Testis (tissue), 5 donors: ENCODE measurements at places on chromosomes 1 and 21. TPM values are rescaled to one million over a fixed set of nuclear protein-coding genes. Genes with fewer than 3 reads are reported as not detected.
A peak's percentile ranks its signal among the peaks of the same experiment; 100 is the strongest.

Gene EDN2
- polyA plus RNA-seq: not detected

Gene ARID1A
- polyA plus RNA-seq: 53.7 TPM

Gene MTFR1L
- 253 TPM for polyA plus RNA-seq

Gene SLAMF6
- polyA plus RNA-seq: 2.3 TPM

Gene SPRR2G
- polyA plus RNA-seq: 1.9 TPM

Gene SLC9C2
- polyA plus RNA-seq: 17.1 TPM

Gene TFF3
- 11.5 TPM for polyA plus RNA-seq

Gene S100PBP
- 99.7 TPM for polyA plus RNA-seq

Gene C1orf198
- polyA plus RNA-seq: 20.2 TPM

- no peak overlapping the region for H3K27ac ChIP-seq
- H3K36me3 ChIP-seq: no peaks in the 10 kb centered on the region
- no peak for DNase-seq
- no peak overlapping the region for H3K4me3 ChIP-seq
- no peaks in the 10 kb centered on the region for H3K27me3 ChIP-seq
Observed at GRCh38 chr1:63635681-63636080, 42.5 kb downstream of the PGM1 start.

GRCh38 chr1:29279951-29280391 is 43.6 kb downstream of the PTPRU start:
- no peak overlapping the region for H3K27ac ChIP-seq
- H3K4me3 ChIP-seq: no peak overlapping the region
- H3K27me3 ChIP-seq: no peaks in the 10 kb centered on the region
- no peaks in the 10 kb centered on the region for H3K36me3 ChIP-seq
- DNase-seq: no peak
- H3K4me1 ChIP-seq: peaks cover under 1% of the 10 kb centered on the region

DNA sequence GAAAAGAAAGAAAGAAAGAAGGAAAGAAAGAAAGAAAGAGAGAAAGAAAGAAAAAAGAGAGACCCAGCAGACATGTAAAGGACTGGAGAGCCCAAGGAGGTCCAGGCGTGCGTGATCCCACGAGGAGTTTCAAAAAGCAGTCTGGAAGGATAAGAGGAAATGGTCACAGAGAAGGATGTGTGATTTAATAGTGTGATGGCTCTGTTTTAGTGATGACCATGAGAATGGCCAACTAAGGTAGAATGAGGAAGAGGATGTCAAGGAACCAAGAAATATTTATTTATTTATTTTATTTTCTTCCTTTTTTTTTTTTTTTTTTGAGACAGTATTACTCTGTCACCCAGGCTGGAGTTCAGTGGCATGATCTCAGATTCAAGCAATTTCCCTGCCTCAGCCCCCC is 25.5 kb downstream of the PTGS2 start:
- no peaks in the 10 kb centered on the region for H3K4me1 ChIP-seq
- H3K27ac ChIP-seq: no peak overlapping the region
- no peak overlapping the region for H3K4me3 ChIP-seq
- no peak for DNase-seq
- H3K36me3 ChIP-seq: no peaks in the 10 kb centered on the region
- no peaks in the 10 kb centered on the region for H3K27me3 ChIP-seq

GRCh38 chr1:38605063-38605462 is 254.5 kb downstream of the RRAGC start:
- H3K4me1 ChIP-seq: no peaks in the 10 kb centered on the region
- H3K36me3 ChIP-seq: no peaks in the 10 kb centered on the region
- H3K27me3 ChIP-seq: no peaks in the 10 kb centered on the region
- no peak for DNase-seq
- no peak overlapping the region for H3K4me3 ChIP-seq
- H3K27ac ChIP-seq: no peak overlapping the region

DNA sequence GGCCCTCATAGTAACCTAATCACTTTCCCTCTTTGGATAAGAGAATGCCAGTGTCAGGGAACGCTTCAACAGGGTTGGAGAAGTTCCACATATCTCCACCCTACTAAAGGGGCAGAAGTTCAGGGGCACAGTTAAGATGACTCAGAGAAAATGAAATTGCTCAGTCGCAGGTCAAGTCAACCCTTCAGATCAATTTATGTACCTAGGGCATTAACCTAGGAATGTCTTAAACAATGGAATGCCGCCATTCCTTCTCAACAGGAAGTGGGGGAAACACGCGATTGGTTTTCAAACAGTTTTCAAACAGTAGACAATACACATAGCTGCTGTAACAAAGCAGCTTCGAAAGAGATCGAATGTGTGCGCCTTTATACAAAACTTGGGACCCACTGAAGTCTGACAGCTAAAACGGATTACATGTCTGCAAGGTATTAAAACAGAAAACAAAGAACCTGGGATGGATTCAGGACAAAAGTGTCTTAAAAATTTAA is 897 bp downstream of the SLC25A24 start:
- H3K4me1 ChIP-seq: no peaks in the 10 kb centered on the region
- peak overlapping the region; percentile 89 for H3K27ac ChIP-seq
- no peaks in the 10 kb centered on the region for H3K27me3 ChIP-seq

- peaks cover 21% of the 10 kb centered on the region for H3K4me1 ChIP-seq
- peak overlapping the region; percentile 81 for H3K27ac ChIP-seq
- H3K36me3 ChIP-seq: no peaks in the 10 kb centered on the region
- no peaks in the 10 kb centered on the region for H3K27me3 ChIP-seq
- no peak overlapping the region for H3K4me3 ChIP-seq
- no peak for DNase-seq
Observed at GRCh38 chr1:27868932-27869718, 3.2 kb upstream of the THEMIS2 start.

- H3K27me3 ChIP-seq: no peaks in the 10 kb centered on the region
- no peak for DNase-seq
- H3K4me1 ChIP-seq: no peaks in the 10 kb centered on the region
- no peaks in the 10 kb centered on the region for H3K36me3 ChIP-seq
- no peak overlapping the region for H3K4me3 ChIP-seq
Observed at GRCh38 chr1:248288391-248288790, 10.6 kb upstream of the OR2T33 start.

- H3K4me3 ChIP-seq: no peak overlapping the region
- no peaks in the 10 kb centered on the region for H3K36me3 ChIP-seq
- H3K27me3 ChIP-seq: no peaks in the 10 kb centered on the region
Observed at GRCh38 chr1:231512147-231512698, 16.2 kb upstream of the TSNAX start.

DNA sequence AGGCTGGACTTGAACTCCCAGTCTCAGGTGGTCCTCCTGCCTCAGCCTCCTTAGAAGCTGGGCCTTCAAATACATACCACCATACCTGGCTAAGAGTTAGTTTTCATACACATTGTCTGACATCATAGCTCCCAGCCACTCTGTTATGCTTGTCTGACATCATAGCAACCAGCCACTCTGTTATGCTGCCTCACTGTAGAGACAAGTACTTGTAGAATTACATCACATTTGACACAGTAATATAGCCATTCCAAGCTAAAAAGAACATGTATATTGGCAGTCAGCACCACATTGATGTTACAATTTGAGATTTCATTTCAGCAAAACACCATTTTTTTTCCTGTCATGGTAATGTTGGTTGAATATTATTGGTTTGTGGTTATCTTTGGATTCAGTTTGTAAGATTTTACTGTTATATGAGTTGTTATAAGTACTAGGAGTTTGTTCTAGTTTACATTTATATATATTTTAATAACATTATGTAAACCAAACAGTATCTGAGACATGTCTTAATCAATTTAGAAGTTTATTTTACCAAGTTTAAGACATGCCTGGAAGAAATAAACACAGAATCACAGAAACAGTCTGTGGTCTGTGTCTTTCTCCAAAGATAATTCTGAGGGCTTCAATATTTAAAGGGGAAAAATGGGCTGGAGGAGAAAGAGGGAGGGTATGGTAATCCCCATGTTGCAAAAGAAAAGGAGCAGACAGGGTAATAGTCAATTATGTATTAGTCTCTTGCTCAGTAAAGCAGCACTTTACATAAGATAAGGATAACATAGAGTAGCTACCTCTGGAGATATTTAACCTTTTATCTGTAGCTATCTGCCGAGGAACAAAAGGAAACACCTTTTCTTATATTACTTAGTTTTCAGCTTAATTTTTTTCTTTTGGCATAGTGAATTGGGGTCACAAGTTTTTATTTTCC is 43.0 kb downstream of the XPR1 start:
- no peaks in the 10 kb centered on the region for H3K36me3 ChIP-seq
- no peaks in the 10 kb centered on the region for H3K4me1 ChIP-seq
- DNase-seq: no peak
- H3K27ac ChIP-seq: no peak overlapping the region

GRCh38 chr1:196858811-196859210 is 29.0 kb upstream of the CFHR4 start:
- H3K4me1 ChIP-seq: no peaks in the 10 kb centered on the region
- no peaks in the 10 kb centered on the region for H3K27me3 ChIP-seq
- H3K36me3 ChIP-seq: no peaks in the 10 kb centered on the region
- no peak for DNase-seq
- H3K27ac ChIP-seq: no peak overlapping the region
- H3K4me3 ChIP-seq: no peak overlapping the region

DNA sequence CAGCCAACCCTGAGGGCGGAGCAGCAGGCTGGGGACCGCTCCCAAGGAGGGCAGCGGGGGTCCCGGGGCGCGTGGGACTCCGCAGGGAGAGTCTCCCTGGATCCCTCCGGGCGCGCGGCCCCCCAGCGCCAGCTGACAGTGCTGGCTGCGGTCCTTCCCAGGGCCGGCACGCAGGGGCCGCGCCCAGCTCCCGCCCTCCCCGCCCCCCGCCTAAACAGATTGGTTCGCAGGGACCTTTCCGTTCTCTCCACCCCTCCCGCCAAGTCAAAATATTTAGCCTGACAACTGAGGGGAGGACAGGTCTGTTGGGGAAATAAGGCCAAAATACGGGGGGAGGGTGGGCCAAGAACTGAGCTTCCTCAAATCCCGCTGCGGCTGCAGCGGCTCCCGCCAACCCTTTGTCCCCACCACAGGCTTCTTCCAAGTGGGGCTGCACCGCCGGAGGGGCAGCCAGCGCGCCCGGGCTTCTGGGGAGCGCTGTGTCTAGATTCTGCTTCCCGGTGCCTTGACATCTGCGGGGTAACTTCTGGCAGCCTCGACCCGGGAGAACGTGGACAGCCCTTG is at the start of gene INSRR:
INSRR (minus strand) TSS at position 159 of the 564 bp plus-strand sequence. CDS start 496 bp downstream, outside the sequence.
- DNase-seq: no peak
- no peak within 1 kb of the TSS for H3K27ac ChIP-seq
- no peak within 1 kb of the TSS for H3K4me3 ChIP-seq
- H3K4me1 ChIP-seq: peaks cover 38% of the 10 kb centered on the region
- no peaks in the 10 kb centered on the region for H3K36me3 ChIP-seq

- no peaks in the 10 kb centered on the region for H3K36me3 ChIP-seq
- peak overlapping the region; percentile 98 for H3K4me3 ChIP-seq
Observed at GRCh38 chr1:227734546-227734855, 601 bp downstream of the JMJD4 start.

DNA sequence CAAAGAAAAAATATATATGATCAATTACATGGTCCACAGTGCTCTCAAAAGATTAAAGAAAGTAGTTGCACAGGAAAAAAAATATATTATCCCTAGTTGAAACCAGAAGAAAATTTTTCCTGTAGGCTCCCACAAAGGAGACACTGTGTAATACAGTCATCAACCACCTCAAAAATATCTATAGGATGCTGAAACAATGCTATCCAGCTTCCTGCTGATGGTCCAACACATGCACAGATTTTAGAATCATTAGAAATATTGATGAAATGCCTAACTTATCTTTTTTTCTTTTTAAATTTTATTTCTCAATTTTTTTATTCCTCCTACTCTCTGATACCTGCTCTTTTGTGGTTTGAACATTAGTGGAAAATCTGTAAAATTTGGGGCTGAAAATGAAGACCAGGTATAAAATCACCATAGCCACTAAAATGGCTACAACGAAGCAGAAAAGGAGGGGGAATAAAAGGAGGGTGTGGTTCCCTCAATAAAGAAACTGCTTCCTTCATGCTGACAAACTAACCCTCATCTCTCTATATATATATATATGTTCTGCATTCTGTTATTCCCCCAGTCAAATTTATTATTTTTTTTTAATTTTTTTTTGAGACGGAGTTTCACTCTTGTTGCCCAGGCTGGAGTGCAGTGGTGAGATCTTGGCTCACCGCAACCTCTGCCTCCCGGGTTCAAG is 28.3 kb upstream of the FBXO28 start:
- H3K27me3 ChIP-seq: no peaks in the 10 kb centered on the region
- no peaks in the 10 kb centered on the region for H3K36me3 ChIP-seq
- no peak for DNase-seq
- H3K4me3 ChIP-seq: no peak overlapping the region
- no peaks in the 10 kb centered on the region for H3K4me1 ChIP-seq

GRCh38 chr1:64829411-64830029 is 84.6 kb downstream of the RAVER2 start:
- no peak overlapping the region for H3K4me3 ChIP-seq
- no peak overlapping the region for H3K27ac ChIP-seq
- H3K36me3 ChIP-seq: no peaks in the 10 kb centered on the region
- H3K4me1 ChIP-seq: no peaks in the 10 kb centered on the region
- no peaks in the 10 kb centered on the region for H3K27me3 ChIP-seq
- no peak for DNase-seq

GRCh38 chr1:72060466-72061245 is 221.7 kb downstream of the NEGR1 start:
- H3K27ac ChIP-seq: no peak overlapping the region
- no peaks in the 10 kb centered on the region for H3K4me1 ChIP-seq
- DNase-seq: no peak

- H3K4me1 ChIP-seq: peaks cover 15% of the 10 kb centered on the region
- H3K27me3 ChIP-seq: no peaks in the 10 kb centered on the region
- peak overlapping the region; percentile 22 for H3K27ac ChIP-seq
- H3K36me3 ChIP-seq: no peaks in the 10 kb centered on the region
- H3K4me3 ChIP-seq: no peak overlapping the region
- peak; percentile 41 for DNase-seq
Observed at GRCh38 chr1:115330480-115331013, 7.5 kb downstream of the NGF start.

- no peak overlapping the region for H3K27ac ChIP-seq
- no peaks in the 10 kb centered on the region for H3K27me3 ChIP-seq
- DNase-seq: no peak
- no peaks in the 10 kb centered on the region for H3K36me3 ChIP-seq
Observed at GRCh38 chr1:229900220-229900619, 166.8 kb upstream of the GALNT2 start.

GRCh38 chr21:42524341-42525028 is 10.8 kb downstream of the SLC37A1 start:
- H3K27me3 ChIP-seq: no peaks in the 10 kb centered on the region
- H3K27ac ChIP-seq: peak overlapping the region; percentile 48
- H3K4me1 ChIP-seq: peaks cover 13% of the 10 kb centered on the region
- no peaks in the 10 kb centered on the region for H3K36me3 ChIP-seq
- DNase-seq: peak; percentile 67

- H3K27ac ChIP-seq: no peak overlapping the region
- H3K36me3 ChIP-seq: no peaks in the 10 kb centered on the region
- no peak overlapping the region for H3K4me3 ChIP-seq
- H3K4me1 ChIP-seq: no peaks in the 10 kb centered on the region
- DNase-seq: no peak
- H3K27me3 ChIP-seq: no peaks in the 10 kb centered on the region
Observed at GRCh38 chr1:228496084-228496483, 8.9 kb downstream of the RNF187 start.

DNA sequence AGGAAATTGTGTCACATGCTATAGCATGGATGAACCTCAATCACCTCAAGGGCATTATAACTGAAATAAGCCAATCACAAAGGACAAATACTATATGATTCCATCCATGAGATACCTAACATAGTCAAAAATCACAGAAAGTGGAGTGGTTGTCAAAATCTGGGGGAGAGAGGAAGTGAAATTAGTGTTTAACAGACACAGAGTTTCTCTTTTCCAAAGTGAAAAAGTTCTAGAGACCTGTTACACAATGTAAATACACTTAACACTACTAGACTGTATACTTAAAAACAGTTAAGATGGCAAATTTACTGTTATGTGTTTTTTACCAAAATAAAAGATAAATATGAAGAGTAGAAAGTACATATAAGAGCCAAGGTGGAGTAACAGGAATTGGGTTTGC is 31.8 kb downstream of the ZNF644 start:
- no peak overlapping the region for H3K27ac ChIP-seq
- DNase-seq: no peak
- H3K36me3 ChIP-seq: no peaks in the 10 kb centered on the region
- no peaks in the 10 kb centered on the region for H3K27me3 ChIP-seq
- no peaks in the 10 kb centered on the region for H3K4me1 ChIP-seq
- H3K4me3 ChIP-seq: no peak overlapping the region
